ENCODE measurements at places on chromosomes 12 and 14.

GRCh38 chr12:86712425-86712843 lies 456.2 kb upstream of the MGAT4C start:
- DNase-seq, result no peak

DNA sequence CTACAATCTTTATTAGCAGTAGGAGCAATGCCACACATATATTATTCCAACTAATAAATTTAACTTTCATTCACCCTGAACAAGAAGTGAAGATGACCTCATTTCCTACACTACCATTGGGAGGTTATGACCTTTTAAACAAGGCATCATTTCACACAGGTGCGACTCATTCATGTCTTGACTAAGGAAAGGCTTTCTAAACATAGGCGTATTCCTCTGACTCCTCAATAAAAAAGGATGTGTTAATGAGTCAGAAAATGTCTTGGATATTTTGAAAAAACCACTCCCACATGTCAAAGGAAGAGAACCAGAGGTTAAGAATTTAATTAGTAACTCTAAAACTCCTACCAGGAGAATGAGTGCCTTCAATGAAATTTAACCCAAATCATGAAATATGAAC lies 115.2 kb downstream of the PRICKLE1 start:
- DNase-seq, result no peak

GRCh38 chr14:55752580-55753390 lies 172.8 kb downstream of the KTN1 start:
- no peak for DNase-seq

DNA sequence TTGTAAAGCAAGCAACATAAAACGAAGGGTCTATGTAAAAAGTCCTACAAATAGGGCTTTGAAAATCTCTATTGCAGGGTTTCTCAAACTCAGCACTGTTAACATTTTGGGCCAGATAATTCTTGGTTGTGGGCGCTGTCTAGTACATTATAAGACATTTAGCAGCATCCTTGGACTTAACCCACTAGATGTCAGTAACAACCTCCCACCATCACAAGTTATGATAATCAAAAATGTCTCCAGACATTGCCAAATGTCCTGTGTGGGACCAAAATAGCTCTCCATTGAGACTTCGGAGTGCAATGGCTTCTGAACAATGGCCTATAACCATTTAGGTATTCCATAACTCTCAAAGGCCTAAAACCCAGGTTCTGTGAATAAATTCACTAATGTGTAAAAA lies 22.9 kb upstream of the DHRS7 start:
- no peak for DNase-seq
